ENCODE measurements at places on chromosomes 4 and X.
A peak's percentile ranks its signal among the peaks of the same experiment; 100 is the strongest.

- no peak for DNase-seq
These were observed 104.1 kb downstream of the ASB9 start for GRCh38 chrX:15165832-15166231.

DNA sequence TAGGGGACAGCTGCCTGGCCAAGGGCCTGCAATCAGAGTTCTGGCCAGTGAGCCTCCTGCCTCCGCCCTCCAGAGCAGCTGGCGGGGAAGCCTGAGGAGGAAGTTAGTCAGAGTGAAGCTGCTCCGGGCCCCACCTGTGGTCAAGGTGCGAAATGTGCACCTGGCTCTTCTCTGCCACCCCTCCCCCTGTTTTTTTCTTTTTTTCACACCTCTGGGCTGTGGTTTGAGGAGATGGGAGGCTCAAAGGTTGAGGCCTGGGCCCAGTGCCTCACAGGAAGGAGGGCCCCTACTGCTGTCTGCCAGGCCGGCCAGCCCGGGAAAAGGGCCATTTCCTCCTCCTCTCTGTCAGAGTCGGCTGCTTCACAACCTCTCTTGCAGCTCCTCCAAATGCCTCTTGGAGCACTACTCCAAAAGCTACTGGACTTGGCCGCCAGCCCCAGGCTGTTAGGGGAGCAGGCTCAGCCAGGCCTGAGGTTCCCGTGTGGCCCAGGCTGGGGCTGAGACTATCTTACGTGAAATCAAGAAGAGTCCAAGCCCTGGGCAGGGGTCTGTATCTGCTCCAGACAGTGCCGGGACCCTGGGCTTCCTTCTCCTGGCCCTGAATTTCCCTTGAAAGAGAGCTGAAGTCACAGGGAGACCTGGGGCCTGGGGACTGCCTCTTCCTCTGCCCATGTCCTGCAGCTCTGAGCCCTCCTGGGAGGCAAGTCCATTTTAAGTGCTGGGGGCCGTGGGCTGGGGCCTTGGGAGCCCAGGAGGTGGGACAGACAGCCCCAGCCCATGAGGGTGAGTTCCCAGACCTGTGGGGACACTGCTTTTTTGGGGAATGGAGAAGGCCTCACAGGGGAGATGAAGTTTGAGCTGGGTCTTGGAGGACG, 4.5 kb upstream of the CXCR3 start:
- no peak for DNase-seq

GRCh38 chr4:107183155-107183774, 147.2 kb upstream of the DKK2 start:
- peak; percentile 22 for DNase-seq

DNA sequence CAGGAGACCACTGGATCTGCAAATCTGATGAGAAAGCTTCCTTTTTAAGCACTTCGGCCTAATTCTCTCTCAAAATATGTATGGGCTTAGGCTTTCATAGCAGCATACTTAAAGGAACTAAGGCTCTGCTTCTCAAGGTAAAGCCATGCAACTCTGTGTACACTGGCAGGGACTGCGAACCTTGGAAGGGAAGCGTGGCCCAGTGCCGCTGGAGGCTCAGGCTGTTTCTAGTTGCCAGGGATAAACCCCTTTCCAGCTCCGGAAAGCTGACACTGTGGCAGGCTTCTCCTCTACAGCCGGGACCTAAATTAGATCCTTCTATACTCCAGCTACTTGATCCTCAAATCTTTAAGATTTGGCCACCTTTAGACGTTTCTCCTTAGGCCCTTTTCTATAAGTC, 1091.3 kb upstream of the TENM3 start:
- DNase-seq = no peak
